ENCODE measurements at places on chromosomes 7 and 10.

DNA sequence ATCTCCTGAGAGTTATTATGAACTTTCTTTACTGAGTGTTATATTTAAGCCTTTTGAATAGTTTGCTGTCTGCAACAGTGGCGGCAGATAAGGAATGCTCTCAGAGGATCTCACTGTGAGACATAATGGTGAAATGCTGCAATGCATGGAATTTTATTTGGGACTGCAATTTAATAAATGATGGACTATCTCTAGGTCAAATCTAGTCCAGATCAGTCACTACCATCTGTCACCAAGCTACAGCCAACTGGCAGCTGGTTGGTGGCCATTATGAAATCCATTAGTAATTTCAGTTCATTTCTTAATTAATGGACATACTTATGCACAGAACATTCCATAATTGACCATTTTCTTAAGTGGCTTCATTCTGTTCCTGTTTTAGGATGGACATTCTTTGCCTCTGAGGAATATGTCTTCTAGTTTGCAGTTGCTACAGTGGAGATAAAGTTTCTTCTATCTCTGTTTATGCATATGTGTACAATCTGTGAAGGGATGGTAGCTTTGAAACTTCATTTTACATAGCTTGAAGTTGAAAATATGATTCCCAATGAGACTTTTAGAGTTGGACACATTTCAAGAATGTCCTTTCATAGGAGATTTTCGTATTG is 586.6 kb downstream of the SUGCT start:
- no peak for DNase-seq

DNA sequence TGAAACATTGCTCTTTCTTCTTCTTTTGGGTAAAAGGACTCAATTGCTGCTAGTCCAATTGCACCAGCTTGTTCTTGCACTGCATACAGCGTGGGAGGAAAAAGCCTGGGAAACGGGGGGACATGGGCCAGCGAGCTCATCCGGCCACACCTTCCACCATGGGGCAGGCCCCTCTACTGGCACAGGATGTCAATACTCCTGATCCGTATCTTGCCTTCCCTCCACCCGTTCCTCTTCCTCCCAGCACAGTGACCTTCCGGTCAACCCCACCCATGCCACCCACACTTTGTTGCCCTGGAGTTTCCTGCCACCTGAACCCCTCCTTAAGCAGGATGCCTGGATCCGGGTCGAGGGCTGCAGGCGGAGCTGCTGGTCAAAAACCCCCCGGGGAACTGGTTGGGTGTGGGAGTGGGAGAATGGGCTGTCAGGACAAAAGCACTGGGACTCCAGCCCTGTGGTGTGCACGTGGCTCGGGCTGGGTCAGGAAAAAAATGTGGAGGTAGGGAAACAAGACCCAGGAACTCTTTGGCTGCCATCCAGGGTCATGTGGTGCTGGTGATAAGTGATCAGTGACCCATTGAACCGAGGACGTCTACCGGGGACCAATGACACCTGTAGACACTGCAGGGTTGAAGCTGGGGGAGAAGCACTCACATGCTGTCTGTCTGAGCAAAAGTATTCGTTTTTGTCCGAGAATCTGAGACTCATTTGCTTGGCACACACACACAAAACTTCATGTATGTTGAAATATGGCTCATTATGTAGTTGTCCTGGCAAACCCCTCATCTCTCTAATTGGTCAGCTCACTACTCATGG is 8.1 kb downstream of the IL2RA start:
- DNase-seq: no peak

- no peak for DNase-seq
These were observed 75.6 kb downstream of the CTBP2 start for GRCh38 chr10:125084614-125085257.

DNA sequence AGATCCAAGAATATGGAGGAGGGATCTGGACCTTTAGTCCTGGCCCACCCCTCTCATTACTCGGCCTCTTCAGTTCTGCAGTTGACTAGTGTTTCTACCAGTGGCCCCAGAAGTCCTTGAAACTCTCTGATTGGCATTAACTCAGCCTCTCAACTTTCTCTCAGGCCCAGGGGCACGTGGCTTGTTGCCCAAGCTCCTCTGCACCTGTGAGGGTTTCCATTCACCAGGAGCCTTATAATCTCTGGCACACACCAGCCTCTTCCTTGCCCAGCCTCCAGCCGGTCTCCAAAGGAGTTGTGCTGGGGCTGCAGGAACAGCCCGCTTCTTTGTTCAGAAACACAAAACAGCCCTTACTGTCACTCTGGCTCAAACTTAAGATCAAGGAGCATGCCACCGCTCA is 47.6 kb upstream of the ZPBP start:
- DNase-seq: no peak

DNA sequence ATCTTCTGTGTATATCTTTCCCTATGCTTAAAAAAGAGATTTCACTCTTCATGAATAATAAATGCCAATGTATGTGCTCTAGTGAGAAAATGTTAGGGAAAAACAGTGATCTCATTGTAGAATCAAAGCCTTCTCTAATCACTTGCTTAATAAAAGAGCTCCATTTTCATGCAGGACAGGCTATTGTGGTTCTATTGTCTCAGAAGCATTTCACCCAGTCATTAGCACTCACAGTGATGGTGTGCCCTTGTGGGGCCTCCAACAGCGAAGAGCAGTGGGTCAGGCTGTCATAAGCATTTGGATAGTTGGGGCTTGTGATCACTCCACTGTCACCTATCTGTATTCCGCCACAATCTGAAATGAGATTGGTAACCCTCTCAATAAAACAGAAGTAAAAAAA is 83.9 kb upstream of the RSU1 start:
- DNase-seq: no peak

- DNase-seq: no peak
These were observed 884 bp upstream of the PRF1 start for GRCh38 chr10:70603449-70603801.

- DNase-seq: no peak
These were observed 36.6 kb downstream of the TCF7L2 start for GRCh38 chr10:112986544-112987190.

DNA sequence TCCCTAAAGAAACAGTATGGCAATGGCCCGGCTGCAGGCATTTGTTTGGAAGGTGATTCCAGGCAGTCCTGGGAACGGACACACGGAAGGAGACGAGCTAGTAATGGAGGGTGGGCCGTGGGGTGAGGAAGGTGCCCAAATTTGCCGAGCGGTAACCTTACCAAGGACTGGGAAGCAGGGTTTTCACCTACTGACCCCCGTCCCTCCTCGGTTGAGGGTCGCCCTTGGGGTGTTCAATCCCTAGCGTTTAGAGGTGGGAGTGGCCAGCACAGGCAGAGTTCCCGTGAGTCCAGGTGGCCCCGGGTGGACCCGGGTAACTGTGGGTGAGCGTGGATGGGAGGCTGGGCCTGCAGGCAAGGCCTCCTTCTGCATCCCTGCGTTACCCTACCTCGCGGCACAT is 198.8 kb downstream of the TCERG1L start:
- DNase-seq: no peak

DNA sequence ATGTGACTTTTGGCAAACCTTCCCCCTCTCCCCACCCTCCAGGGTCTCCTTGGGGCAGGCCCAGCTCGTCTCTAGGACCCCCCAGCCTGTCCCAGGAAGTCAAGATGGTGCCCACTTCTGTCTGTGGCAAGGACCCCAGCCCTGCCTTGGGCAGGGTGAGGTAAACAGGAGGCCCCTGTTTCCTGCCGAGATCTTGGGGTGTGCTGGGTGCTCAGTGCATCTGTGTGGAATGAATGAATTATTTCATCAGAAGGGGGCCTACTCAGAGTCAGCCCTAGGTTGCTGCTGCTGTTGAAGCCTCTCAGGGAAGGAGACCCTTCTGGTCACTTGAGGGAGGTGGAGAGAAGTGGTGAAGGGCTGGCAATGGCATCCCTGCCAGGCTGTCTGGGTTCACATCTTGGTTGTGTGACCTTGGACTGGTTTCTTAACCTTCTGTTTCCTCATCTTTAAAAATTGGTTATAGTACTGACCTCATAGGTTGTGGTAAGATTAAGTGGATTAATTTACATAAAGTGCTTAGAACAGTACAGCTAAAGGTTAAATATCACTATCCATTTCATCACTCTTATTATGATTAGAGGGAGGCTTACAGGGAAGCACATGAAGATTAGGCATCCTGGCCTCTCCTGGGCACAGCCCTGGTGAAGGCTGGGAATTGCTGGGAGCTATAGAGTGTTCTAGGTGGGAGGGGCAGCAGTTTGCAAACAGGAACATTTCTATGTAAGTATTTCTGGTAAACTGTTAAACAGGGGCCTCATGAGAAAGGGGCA is 67.7 kb downstream of the ZMIZ1 start:
- no peak for DNase-seq

GRCh38 chr10:132590752-132591121 is 53.1 kb downstream of the INPP5A start:
- no peak for DNase-seq

GRCh38 chr7:142153400-142153799 is 41.9 kb downstream of the MGAM2 start:
- peak; percentile 37 for DNase-seq

DNA sequence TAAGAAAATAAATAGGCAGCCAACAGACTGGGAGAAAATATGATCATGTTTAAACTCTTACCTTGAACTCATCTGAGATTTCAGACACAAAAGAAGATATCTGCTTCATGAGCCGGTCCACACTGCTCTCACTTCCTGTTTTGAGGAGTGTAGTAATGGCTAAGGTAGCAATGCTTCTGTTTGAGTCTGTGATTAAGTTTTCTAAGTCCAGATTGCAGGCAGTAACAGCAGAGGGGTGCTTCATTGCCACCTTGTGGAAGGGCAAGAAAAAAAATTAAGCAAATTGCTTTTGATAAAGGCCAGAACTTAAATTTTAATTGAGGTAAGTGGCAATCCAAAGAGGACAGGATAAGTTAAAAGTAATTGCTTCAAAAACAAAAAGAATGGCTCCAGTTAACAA is 69.1 kb downstream of the MEST start:
- no peak for DNase-seq

DNA sequence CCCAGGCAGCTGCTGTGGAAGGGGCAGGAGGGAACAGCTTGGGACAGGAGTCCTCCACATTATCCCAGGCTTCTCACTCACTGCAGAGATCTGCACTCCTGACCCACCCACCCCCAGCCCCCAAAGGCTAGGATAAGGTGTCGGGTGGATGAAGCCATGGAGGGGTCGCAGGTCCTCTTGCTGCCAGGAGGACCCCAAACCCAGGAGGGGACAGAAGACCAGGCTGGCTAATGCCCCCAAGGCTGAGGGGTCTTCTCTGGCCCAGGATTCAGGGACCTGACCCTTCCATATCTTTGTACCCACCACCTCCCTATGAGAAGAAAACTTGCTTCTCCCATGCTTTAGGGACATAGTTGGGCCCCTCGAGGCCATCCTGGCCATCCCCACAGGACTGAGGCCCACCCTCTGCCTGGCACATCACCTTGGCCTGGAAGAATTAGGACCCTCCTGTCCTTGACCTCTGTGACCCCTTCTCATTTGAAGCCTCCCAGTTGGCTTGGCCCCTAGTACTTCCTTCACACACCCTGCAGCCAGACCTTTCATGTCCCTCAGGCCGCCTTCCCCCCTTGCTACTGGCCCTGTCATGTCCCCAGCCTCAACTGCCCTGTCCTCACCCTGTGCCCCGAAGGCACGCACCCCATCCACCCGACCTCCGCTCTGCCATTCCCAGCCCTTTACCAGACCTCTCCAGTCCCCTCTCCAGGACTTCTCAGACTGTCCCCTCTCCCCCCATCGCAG is 21.6 kb downstream of the KCNH2 start:
- no peak for DNase-seq

- DNase-seq: no peak
These were observed 37.3 kb downstream of the BNIP3 start for GRCh38 chr10:131944412-131944811.

- DNase-seq: no peak
These were observed 102.2 kb downstream of the GFRA1 start for GRCh38 chr10:116170815-116171250.

GRCh38 chr7:2610898-2611297 is 20.9 kb upstream of the TTYH3 start:
- DNase-seq: no peak

GRCh38 chr10:86585037-86585929 is 63.7 kb upstream of the WAPL start:
- peak; percentile 60 for DNase-seq

DNA sequence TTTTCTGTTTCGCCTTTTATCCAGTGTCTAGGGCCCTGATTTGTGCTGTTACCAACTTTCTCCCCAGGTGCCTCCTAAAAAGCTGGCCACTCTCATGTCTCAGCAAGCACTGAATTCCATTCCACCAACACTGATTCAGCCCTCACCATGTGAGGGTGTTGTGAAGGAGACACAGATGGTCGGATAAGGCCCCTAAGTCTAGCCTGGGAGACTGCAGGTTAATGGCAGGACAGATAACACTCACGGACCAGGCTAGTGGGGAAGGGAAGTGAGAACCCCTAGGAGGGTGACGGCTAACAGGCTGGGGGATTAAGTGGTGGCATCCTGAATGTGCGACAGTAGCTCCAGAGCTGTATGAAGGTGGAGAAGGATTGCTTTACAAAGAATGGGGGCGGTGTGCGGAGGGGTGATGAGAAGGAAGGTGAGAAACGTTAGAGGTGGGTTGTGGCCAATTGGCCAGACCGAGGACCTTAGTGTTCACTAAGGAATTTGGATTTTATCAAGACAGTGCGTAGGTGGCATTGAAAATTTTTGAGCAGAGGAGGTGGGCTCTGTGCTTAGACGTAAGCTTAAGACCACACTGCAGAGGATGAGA is 3.8 kb upstream of the DUSP5 start:
- DNase-seq: no peak

- DNase-seq: no peak
These were observed 35.4 kb downstream of the LRRC4 start for GRCh38 chr7:127995881-127996215.

DNA sequence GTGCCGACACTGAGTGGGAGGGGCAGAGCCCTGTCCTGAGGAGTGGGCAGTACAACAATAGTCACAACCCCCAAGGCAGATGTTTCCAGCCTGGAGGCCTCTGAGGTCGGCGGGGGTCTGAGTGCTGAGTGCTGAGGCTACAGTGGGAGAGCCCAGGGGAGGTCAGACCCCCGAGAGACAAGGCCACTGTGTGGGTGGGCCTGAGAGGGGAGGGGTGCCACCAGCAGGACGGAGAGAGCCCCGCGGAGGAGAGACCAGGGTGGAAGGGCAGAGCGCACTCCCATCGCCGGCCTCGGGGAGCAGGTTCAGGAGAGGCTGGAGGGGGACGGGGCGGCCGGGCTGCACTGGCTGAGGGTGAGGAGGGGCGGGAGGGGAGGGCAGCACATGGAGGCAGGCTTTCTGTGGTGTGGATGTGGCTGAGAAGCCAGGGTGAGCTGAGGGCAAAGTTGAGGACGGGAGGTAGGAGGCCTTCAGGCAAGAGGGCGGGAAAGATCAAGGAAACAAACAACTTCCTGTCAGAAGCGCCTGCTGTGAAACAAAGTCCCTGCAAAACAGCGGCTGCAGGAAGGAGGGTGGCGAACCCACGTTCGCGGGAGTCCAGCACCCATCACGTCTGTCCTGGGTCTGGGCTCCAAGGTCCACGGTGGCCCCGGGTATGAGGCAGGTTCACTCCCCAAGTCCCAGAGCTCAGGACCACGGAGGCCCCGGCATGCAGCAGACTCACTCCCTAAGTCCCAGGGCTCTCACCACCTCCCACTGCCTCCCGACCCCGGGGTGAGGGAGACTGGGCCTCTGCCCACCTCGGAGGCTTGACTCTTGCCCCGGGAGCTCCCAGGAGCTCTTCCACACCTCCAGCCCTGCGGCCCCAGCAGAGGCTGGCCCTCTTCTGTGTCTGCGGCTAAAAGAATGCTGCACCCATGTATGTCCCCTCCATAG is 76.8 kb upstream of the NKX6-2 start:
- no peak for DNase-seq
